ENCODE measurements at places on chromosomes 2 and 18. TPM values are rescaled to one million over a fixed set of nuclear protein-coding genes. Genes with fewer than 3 reads are reported as not detected.

The NMS gene
- not detected for total RNA-seq

The LOXHD1 gene
- 3.4 TPM for total RNA-seq

The LTBP1 gene
- total RNA-seq = 167 TPM

The RAB6C gene
- total RNA-seq = 0.10 TPM

The FNDC4 gene
- 9.5 TPM for total RNA-seq

The CPO gene
- 1.6 TPM for total RNA-seq

The ANKRD23 gene
- 96.8 TPM for total RNA-seq

The RGPD6 gene
- 54.0 TPM for total RNA-seq

The FBXO11 gene
- total RNA-seq = 104 TPM

The SNRNP27 gene
- 59.9 TPM for total RNA-seq

The HMSD gene
- total RNA-seq = not detected

The ITSN2 gene
- 44.4 TPM for total RNA-seq

The CCDC74B gene
- 1.0 TPM for total RNA-seq

Measured in tongue (tissue), 3 donors.